ENCODE measurements at places on chromosomes 11 and 22.
A peak's percentile ranks its signal among the peaks of the same experiment; 100 is the strongest.

GRCh38 chr11:127345819-127346459, 345.4 kb upstream of the KIRREL3 start:
- DNase-seq: peak; percentile 63

GRCh38 chr11:76397383-76397782, 16.3 kb downstream of the GVQW3 start:
- no peak for DNase-seq

DNA sequence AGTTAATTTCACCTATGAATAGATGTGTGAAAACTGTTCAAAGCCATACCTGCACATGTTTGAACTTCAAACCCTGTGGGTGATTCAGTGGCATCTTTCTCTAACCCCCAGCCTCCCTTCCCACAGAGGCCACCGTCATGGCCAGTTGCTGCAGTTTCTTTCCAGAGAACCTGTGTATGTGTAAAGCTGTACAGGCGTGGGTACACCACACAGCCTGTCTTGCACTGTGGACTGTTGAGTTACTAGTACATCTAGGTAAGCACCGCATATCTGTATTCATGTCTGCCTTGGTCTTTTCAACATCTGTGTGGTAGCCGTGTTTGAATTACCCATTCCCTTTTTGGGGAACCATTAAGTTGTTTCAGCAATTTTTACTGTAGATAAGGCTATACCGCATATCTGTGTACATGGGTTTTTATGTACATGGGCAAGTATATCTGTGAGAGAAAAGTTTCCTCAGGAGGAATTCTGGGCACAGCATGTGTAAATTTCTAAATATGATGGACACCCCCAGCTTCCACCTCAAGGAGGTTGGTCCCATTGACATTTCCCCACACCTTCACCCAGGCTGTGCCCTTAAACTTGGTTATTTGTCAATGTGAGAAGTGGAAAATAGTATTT, 13.9 kb downstream of the NEAT1 start:
- no peak for DNase-seq

DNA sequence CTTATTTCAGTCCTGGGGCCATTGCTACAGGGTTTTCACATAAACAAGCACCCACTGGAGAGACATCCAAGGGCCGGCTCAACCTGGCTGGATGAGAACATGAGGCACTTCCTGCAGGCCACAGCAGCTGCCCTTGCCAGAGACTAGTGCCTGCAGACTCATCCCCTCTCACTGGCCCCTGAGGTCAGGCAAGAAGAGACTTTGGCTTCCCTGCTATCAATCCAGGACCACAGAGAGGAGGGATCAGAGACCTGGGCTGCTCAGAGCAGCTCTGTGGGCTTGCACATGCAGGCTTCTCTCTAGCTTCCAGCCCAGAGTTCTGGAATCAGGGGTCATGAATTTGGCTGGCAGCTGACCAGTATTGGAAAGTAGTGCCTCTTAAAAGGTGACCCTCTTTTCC, 79.5 kb downstream of the CABIN1 start:
- DNase-seq: peak; percentile 12

GRCh38 chr11:128893578-128894285, 2.6 kb downstream of the KCNJ5 start:
- no peak for DNase-seq

DNA sequence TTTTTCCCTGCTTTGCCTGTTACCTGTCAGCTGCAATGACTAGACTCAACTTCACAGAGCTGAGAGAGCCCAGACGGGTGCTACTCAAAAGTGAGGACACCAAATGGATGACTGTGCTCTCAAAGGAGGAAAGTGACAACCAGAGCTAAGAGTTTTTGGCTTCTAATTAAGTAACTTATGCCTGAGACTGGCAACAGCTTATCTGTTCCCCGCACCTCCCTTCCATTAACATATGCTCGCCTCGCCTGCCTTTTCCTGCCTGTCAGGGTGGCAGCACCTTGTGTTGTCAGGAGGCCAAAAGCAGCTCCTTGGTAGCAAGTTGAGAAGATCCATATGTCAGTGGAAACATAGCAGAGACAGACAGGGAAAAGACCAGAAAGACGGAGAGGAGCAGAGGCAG, 573.9 kb upstream of the KIRREL3 start:
- no peak for DNase-seq

- no peak for DNase-seq
These were observed 14.9 kb upstream of the OR51S1 start for GRCh38 chr11:4863876-4864275.

DNA sequence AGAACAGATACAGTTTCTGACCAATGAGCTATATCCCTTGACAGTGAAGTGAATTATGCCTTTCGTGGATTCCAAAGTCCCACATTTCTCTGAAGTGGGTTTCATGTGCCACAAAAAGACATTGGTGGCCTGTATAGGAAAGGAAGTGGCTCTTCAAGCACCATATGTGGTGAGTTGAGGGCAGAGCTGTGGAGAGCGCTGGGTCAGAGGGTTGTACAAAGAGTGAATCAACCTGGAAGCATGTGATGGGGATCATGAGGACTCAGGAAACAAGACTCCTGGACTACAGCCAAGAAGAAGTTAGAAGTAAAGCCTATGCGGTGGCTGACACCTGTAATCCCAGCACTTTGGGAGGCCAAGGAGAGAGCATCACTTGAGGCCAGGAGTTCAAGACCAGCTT, 579 bp upstream of the SLC5A4 start:
- no peak for DNase-seq

All from hematopoietic multipotent progenitor cell treated with erythropoietin and hydrocortisone succinate and interleukin-3 and kit ligand, for 6 days (in vitro differentiated cells).